ENCODE measurements at places on chromosomes 2 and 18. TPM values are rescaled to one million over a fixed set of nuclear protein-coding genes. Genes with fewer than 3 reads are reported as not detected.

DNA sequence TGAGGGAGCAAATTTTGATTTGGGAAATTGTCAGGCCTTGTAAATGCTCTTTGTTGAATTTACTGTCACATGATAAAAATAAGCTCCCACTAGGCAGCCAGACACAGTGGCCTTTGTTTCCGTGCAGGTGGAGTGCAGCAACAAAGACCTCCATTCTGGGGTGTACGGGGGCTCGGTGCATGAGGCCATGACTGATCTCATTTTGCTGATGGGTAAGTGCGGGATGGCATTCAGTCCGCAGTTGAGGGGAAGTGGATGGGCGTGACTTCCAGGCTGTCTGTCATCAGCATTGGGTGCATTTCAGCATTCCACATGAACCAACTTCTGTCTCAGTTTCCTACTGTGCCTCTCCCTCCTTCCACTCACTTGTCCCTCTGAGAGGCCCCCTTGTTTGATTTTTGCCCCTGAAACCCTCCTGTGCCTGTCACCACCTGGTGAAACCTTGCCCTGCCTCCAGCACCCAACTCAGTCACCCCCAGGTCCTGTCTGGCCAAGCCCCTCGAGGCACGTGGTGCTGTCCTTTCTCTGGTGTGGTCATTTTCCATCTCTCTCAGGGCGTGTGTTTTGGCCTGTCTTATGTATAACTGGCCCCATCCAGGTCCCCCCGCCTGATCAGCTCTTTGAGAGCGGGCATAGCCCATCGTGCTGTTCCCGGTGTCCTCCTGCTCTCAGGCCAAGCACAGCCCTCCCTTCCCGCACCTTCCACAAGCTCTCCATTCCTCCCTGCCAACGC is 16.3 kb downstream of the CNDP2 start:
- no peaks in the 10 kb centered on the region for H3K4me1 ChIP-seq
- H3K4me3 ChIP-seq: no peak overlapping the region
- no peaks in the 10 kb centered on the region for H3K27me3 ChIP-seq
- no peak overlapping the region for H3K27ac ChIP-seq
- peaks cover 94% of the 10 kb centered on the region for H3K36me3 ChIP-seq

GRCh38 chr18:23077493-23078256 is 57.6 kb upstream of the CABLES1 start:
- H3K36me3 ChIP-seq: no peaks in the 10 kb centered on the region
- no peak overlapping the region for H3K4me3 ChIP-seq
- DNase-seq: no peak
- H3K27me3 ChIP-seq: no peaks in the 10 kb centered on the region

DNA sequence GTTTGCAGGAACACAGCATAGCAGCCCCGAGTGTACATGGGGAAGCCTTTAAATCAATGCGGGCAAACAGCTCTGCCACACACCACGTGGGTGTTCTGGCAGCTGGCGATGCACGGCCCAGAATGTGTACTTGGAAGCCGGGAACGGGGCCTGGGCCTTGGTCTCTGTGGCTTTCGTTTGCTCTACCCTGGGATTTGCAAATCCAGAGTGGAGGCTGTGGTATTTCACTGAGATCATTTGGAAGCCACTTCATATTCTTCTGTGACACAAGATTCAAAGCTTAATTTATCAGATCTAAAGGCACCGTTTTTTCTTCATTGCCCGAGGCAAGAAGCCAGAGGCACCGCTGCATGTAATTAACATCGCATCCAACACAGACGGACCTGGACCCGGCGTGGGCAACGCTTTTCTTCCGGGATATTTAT is 246.3 kb upstream of the MYT1L start:
- H3K4me3 ChIP-seq: no peak overlapping the region
- no peak overlapping the region for H3K27ac ChIP-seq
- no peaks in the 10 kb centered on the region for H3K27me3 ChIP-seq
- H3K36me3 ChIP-seq: no peaks in the 10 kb centered on the region
- DNase-seq: no peak

ZNF2 gene
- polyA plus RNA-seq: 2.1 TPM

All from CD4-positive, alpha-beta memory T cell (primary cell).